ENCODE measurements at places on chromosomes 13 and 19. TPM values are rescaled to one million over a fixed set of nuclear protein-coding genes. Genes with fewer than 3 reads are reported as not detected.

GRCh38 chr13:89363144-89363543 lies 1692.0 kb downstream of the SLITRK5 start:
- no peak for DNase-seq

DNA sequence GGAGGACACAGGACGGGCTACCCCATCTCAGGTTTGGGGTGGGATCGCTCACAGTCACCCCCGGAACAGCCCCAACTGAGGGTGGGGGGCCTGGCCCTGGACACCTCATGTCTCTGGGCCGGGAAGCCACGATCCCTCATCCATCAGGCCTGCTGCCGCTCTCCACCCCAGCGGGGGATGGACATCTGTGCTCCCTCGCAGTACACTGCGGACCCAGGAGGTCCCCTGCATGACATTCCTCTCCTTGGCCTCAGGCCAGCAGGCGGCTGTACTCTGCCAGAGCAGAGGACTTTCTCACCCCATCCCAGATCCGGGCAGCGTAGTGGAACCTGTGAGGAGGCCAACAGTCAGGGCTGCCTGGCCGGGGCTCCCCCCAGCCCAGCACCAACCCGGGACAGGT lies 15.5 kb downstream of the IRGC start:
- DNase-seq: no peak

GRCh38 chr19:18682807-18683108 lies 722 bp upstream of the CRTC1 start:
- no peak for DNase-seq

GRCh38 chr13:26816881-26817280 lies 56.3 kb upstream of the GPR12 start:
- no peak for DNase-seq

DNA sequence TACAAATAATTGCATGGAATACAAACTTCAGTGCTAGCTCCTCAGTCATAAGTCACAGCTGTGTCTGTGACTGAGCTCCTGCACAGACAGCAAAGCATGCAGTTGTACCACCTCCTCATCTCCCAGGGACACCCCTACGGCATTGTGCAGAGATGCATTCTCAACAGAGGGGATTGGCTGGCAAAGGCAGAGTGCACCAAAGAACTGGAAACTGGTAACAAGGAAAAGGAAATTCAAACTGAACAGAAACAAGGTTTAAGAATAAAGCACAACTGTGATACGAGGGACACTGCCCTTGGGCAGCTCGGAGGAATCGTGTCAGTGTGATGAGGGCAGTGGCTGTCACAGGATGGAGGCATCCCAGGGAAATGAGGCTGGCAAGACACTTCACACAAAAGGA lies 126.1 kb upstream of the SOX1 start:
- no peak for DNase-seq

GRCh38 chr13:56393549-56393948 lies 747.2 kb upstream of the PRR20A start:
- no peak for DNase-seq

- no peak for DNase-seq
Observed at GRCh38 chr13:45108716-45109101, 11.6 kb upstream of the GTF2F2 start.

Gene TMPRSS9
- not detected for total RNA-seq

Gene MBD3L3
- not detected for total RNA-seq

Gene NLRP4
- not detected for total RNA-seq
